ENCODE measurements at places on chromosomes 2 and 18.

DNA sequence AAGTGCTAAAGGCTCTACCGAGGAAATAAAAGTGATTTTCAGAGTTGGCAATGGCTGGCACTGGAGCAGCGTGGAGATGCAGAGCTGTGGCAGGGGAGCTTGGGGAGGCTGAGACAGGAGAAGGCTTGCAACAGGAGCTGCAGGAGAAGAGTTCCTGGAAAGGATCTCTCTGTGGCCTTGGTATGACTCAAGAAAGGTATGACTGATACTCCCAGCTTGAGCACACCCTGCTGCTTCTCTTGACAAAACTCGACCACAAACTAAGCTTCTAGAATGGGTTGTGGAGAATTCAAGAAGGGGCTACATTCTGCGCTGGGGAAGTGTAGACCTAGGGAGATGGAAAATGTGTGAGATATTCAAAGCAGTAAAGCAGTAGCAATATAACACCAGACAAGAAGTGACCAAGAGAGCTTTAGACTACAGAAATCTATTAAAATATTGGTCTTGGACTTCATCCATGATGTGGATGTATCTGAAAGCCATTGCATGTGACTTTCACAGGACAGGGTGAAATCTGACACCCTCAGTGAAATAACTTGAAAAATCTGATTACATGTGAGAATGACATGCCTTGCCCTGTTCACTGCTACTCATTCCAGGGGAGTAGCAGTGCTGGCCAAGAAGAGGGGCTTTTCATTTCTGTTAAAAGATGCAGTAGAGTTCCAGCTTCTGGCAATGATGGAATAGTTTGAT lies 41.5 kb downstream of the SUCLG1 start:
- DNase-seq, result no peak

- no peak for DNase-seq
Observed at GRCh38 chr2:6164986-6165747, 473.0 kb downstream of the SOX11 start.

GRCh38 chr18:48159816-48160215 lies 229.4 kb upstream of the SMAD2 start:
- DNase-seq, result no peak

DNA sequence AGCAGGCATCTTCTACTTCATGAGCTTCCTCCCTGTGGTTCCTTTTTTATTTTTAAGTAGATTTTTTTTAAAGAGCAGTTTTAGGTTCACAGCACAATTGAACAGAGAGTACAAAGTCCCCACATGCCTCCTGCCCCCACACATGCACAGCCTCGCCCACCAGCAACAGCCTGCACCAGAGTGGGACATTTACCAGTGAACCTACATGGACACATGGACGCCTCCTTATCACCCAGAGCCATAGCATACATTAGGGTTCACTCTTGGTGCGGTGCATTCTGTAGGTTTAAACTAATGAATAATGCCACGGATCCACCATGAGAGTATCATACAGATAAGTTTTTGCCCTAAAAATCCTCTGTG lies 40.9 kb downstream of the HS1BP3 start:
- DNase-seq, result no peak

DNA sequence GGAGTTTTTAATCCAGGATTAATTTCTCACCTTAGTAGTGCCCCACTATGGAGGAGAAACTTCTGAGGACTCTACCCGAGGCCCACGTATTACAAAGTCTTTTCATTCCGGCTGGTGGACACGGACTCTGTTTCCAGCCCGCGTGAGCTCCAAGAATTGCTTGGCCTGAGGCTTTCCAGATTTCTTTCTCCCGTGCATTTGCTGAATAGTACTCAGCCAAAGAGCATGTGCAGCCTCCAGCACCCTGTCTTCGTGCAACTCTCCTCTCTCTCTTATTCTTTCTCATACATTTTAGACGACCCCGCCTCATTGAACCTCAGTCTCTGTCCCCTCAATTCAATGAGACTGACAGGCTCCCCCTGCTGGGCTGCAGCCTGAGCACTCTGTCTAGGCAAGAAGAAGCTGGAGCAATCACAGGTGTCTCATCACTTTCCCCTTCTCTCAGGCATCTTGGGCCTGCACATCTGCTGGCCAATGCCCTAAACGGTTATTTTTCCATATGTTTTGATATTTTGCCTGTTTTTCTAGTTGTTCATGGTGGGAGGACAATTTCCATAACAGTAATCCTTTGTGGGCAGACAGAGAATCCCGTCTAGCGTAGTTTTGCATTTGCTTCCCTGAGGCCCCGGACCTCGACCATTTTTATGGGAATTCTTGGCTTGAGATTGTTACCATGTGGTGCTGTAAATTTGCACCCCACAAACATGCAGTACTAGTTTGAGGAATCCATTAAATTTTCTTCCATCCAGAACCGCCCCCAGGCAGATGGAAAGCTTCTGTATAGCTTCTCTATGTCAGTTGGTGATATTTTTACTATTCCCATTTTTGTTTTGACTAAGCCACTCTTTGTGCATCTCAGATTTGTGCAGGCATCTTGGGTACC lies 50.1 kb upstream of the LPIN2 start:
- peak; percentile 37 for DNase-seq

GRCh38 chr2:82790206-82791021 lies 1668.7 kb downstream of the SUCLG1 start:
- no peak for DNase-seq

- DNase-seq, result no peak
Observed at GRCh38 chr2:104874230-104874629, 20.3 kb downstream of the POU3F3 start.

DNA sequence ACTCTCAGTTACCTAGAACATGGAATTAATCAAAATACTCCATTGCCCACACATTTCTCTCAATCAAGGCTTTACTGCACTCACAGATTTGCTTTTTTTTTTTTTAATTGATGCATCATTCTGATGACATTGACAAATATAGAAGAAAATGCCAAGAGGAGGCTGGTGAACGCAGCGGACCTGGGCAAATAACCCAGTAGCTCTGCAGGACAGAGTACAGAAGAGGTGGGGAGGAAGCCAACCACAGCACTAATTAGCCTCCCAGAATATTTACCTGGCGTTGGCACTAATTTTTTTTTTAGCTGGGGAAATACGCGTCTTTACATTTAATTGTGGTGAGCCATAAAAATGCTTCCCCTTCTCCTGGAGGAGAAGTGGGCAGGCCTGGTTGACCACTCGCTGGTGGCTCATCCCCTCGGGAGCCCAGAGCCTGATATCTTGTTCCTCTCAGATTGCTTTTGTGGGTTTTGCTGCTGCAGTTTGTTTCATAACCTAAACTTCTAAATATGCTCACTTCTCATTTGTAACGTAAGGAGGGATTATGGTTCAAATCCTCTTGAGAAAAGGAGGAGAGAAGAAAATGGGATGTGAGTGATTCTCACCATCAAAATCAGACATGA lies 165.8 kb upstream of the EPB41L3 start:
- no peak for DNase-seq

GRCh38 chr2:216765761-216766262 lies 70.5 kb upstream of the IGFBP5 start:
- DNase-seq, result no peak

DNA sequence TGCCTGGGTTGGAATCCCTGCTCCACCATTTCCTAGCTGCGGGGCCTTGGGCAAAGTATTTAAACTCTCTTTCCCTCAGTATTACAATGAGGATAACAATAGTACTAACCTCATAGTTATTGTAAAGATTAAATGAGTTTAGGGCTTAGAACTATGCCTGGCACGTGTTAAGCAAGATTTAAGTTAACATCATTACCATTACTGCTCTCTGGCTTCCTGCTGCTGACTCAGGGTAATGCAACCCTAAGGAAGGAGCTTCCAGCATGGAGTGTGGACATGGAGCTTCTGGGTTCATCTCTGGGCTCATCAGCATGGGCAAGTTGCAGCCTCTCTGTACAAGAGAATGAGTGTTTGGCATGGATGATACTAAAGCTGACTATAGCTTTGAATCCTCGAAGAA lies 374.2 kb upstream of the MAP2 start:
- no peak for DNase-seq

GRCh38 chr2:121246704-121247255 lies 38.2 kb downstream of the TFCP2L1 start:
- DNase-seq, result no peak

DNA sequence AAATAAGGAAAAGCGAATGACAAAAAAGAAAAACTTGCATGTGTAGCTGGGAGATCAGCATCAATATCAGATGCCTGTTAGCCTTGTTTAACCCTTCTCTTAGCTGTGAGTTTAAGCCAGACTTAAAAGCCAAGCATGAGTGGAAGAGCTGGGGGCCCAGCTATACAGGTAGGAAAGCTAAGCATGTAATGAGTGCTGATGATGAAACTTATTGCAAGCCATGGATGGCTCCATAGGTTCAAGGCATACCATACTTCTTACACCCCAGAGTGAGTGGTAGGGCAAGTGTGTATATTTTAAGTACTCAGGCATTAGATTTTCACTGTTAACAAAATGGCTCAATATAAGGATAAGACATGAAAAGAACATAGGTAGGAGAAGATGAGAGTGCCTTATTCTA lies 28.0 kb downstream of the RBBP8 start:
- no peak for DNase-seq

DNA sequence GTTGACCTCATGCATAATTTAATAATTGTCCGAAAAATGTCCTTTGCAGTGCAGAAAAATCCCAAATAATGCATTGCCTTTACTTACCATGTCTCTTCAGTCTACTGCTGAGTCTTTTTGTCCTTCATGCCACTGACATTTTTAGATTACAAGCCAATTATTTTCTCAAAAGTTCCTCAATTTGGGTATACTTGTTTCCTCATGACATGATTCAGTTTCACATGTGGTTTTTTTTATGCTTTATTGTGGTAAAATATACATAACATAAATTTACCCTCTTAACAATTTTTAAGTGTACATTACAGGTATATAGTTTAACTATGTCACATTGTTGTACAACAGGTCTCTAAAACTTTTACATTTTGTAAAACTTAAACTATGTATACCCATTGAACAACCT lies 81.0 kb downstream of the EPC2 start:
- no peak for DNase-seq

DNA sequence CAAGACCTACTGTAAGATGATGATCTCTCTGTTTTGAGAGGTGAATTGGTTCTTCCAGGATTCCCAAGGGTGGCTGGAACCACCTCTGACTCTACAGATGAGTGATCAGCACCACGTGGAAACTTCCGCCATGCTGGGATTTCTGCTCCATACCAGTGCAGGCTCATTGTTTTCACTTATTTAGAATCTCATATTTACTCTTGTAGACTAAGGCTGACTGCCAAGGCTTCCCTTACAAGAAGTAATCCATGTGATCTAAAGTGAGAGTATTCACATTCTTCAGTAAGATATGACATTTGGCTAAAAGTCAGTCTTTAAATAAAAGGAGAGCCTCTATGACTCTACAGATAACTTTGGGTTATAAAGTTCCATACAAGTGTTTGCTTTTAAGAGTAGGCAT lies 322.9 kb upstream of the RAB12 start:
- no peak for DNase-seq

DNA sequence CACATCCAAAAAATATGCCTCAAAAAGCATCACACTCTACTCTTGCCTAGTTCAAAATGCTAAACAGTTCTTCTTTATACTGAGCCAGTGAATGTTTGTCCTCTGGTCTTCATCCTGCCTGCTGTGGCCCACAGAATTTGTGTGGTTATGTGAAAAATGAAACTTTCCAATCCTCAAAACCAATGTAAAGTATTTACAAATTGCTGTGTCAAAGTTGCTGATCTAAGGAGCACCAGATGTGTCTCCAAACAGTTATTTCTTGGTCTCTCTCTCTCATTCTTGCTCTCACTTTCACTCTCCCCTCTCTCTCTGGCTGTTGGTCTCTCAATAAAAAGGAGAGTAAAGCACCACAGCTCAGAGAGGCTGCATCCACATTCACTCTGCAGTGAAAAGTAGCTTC lies 23.0 kb downstream of the EPHA4 start:
- DNase-seq, result no peak

DNA sequence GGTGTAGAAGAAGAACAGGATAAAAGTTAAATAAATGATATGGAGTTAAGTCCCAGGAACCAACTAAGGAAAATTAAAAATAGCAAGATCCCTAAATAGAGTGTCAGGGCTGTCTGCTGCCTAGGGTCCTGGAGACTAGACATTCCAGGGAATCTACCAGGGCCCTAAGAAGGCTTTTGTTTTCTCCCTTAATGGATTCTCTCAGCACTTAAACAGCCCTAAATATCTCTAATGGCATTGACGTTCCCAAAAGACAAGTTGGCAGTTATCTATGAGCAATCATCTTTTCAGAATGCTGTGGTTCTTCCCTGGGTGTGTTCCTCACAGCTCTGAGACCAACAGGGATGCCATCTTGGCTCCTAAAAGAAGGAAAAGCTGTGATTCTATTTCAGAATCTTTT lies 616.3 kb downstream of the EPHA4 start:
- DNase-seq, result no peak

GRCh38 chr2:101758001-101758400 lies 60.5 kb downstream of the MAP4K4 start:
- DNase-seq, result no peak

- no peak for DNase-seq
Observed at GRCh38 chr18:6370410-6370809, 44.3 kb downstream of the L3MBTL4 start.

DNA sequence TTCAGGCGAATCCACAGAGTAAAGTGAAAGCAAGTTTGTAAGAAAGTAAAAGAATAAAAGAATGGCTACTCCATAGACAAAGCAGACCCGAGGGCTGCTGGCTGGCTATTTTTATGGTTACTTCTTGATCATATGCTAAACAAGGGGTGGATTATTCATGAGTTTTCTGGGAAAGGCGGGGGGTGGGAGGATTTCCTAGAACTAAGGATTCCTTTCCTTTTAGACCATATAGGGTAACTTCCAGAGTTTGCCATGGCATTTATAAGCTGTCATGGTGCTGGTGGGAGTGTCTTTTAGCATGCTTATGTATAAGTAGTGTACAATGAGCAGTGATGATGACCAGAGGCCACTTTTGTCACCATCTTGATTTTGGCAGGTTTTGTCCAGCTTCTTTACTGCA lies 59.8 kb downstream of the SLC4A3 start:
- DNase-seq, result no peak

GRCh38 chr2:70767079-70767698 lies 811 bp downstream of the ADD2 start:
- DNase-seq, result no peak

DNA sequence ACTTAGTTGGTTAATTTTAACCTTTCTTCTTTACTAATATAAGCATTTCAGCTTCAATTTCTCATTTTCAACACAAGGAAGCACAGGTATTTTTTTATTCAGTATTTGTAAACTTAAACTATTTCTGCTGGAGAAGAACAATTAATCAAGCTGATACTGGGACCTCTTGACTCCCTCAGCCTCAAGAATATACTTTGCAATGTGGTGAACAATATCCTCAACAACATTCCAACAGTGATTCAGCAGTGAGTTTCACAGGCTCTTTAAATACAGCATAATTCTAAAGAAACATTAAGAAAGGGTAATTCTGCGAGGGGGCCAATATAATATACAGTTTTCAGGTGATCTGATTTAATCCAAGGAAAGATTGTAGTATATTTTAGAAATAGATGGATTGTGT lies 10.0 kb downstream of the RAPGEF4 start:
- no peak for DNase-seq

GRCh38 chr2:26088038-26088643 lies 54.3 kb downstream of the RAB10 start:
- DNase-seq, result no peak
